ENCODE measurements at places on chromosomes 3 and 15.

GRCh38 chr3:30471796-30472489 is 134.5 kb upstream of the TGFBR2 start:
- no peak for DNase-seq

- DNase-seq = no peak
These were observed 3.6 kb upstream of the KPNA4 start for GRCh38 chr3:160568989-160569388.

DNA sequence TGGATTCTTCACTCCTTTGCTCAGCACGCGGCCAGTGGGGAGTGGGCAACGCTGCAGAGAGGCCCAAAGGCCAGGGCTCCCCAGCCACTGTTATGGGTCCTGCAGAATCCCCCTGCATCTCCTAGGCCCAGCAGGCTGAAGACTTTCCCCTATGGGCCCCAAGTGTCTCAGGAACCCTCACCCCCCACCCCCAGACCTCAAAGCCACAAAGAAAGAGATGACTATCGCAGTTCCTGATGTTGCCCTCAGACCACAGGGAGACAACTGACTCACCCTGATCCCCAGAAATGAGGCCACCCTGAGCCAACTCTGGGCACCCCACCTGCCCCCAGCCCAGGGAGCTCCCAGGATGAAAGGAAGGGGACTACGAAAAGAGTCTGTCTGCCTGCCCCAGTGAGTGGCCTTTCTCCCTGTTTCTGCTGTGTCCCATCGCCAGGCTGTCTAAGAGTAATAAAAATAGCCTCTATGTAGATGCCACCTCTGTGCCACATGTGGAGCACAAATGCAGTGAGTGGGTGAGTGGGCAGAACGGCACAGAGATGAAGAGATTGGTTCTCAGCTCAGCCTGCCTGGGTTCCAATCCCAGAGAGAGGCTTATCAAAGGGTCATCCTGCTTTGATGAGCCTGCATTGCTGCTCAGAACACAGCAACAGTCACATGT is 283.0 kb downstream of the UACA start:
- no peak for DNase-seq

DNA sequence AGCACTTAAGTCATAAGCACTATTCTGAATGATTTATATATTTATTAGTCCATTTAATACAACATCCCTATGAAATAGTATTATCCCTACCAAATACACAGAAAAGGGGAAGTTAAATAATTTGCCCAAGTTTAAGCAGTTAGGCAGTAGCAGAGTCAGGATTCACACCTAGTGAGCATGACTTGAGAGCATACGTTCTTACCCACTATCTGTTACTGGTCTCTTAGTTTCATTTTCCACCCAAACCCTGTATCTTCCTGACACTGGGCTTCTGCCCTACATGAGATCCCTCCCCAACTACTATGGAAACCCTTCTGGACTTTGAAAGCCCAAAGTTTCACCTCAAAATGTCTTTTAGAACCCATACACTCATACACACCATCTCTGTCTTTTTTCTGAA is 4.4 kb upstream of the ATOSA start:
- no peak for DNase-seq

DNA sequence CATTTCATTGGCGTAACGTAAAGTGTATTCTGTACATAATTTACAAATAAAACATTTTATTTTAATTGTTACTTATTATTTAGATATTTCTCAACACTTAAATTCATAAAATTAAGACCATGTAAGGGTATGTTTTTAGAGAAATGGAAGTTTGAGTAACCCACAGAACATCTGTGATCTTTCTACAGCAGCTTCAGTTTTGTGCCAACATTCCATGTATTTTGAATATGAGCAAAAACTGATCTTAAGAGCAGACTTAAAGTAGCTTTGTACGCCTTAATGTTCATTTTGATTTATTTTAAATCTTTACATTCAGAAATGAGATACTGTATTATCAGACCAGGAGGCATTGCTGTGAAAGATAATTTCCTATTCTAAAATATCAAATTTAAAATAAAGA is 27.2 kb downstream of the SEC62 start:
- no peak for DNase-seq

DNA sequence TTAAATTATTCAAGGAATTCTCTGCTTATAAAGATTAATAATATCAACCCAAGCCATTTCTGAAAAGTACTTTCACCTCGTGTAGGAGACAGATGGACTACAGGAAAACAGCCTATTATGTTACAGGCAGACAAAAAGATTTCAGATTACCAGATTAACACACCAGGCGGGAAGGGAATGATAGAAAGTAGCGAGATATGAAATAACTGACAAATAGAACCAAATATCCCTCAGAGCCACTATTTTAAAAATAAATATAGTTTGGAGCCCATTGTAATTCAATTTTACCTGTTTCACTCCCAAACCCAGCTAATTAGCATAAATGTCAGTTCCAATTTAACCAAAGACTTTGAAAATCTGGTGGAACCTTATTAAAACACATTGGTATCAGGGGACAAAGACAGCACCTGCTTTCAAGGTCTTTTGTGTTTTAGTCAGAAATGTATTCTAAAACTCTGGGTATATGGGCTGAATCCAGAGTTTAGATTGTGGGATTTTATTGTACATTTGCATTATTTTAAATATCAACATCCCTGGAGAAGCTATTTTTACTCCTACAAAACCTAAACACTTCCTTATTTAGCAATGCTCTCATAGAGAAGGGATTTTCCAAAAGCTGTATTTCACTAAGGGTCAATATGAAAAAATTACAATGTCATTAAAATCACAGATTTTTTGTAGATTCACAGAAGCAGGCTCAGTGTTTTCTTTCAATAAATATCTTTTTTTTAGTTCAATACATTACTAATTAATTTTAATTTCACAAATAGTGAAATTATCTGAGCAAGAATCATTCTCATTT is 138.4 kb downstream of the TNIK start:
- no peak for DNase-seq

Measured in fibroblast of skin of left biceps (primary cell).